ENCODE measurements at places on chromosomes 7 and 10.

DNA sequence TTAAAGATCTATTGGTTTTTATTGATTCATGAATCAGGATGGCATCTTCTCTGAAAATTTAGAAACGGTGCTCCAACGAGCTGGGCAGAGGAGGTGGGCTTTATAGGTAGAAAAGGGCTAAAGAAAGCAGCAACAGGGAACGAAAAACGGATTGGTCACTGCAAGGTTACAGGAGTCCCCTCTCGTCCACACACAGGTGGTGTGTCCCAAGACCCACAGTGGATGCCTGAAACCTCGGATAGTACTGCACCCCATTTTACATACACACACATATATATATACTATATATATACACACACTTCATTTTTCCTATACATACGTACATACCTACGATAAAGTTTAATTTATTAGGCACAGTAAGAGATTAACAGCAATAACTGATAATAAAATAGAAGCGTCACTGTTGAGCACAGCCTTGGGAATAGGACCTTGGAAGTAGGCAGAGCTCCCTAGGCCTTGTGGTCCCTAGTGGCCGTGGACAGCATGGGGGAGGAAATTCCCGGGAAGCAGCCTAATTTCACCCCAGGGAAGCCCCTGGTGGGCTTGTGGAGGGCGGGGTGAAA, 737 bp upstream of the NUB1 start:
- DNase-seq, result no peak

DNA sequence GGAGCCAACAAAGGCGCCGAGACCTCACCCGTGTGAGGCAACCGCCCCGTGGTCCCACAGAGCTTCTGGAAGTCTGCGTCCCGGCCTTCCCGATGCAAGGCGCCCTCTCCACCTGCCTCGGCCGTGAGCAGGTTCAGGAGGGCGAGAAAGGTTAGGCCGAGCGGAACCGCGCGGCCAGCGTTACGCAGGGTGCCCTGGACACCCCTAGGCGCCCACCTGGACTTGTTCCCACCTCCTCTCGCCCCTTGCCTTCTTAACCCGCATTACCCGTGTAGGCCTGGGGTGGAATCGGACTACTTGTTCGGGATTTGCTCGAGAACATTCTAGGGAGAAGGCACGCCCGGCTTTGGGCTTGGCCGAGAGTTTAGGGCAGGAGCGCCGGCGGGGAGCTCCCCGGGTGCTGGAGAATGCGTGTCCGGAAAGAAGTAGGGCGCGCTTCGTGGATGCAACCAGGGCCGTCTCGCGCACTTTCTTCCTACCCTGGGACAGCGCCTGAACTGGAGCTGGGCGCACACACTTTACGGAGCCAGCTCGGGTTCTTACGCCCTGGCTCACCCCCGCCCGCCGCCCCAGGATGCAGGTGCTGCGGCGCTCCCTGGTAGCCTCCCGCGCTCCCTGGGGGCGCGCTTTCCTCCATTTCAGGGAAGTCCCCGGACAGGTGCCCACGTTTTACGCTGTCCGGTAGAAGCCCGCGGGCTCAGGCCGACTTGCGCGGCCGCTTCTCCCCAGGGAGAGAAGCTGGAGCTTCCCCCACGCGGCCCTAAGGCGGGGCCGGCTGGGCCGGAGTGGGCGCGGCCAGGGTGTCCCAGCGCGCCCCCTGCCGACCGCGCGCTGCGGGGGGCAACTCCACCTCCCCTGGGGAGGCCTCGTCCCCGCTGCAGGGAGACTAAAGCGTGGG, 74.5 kb downstream of the INSIG1 start:
- DNase-seq, result no peak

- no peak for DNase-seq
These were observed 159.1 kb downstream of the GFRA1 start for GRCh38 chr10:116113721-116114501.

DNA sequence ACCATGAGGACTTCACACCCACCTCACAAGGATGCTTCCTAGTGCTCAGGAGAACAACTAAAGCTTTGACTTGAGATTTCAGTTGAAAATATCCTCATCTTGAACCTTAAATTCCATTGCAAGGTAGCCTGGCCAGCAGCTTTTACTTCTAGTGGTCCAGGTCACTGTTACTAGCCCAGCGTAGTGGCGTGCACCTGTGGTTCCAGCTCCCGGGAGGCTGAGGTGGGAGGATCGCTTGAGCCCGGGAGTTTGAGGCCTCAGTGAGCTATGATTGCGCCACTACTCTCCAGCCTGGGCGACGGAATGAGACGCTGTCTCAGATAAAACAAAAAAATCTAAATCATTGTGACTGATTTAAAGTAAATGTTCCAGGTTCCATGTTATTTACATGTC, 28.3 kb upstream of the PRKAR1B start:
- DNase-seq, result no peak

DNA sequence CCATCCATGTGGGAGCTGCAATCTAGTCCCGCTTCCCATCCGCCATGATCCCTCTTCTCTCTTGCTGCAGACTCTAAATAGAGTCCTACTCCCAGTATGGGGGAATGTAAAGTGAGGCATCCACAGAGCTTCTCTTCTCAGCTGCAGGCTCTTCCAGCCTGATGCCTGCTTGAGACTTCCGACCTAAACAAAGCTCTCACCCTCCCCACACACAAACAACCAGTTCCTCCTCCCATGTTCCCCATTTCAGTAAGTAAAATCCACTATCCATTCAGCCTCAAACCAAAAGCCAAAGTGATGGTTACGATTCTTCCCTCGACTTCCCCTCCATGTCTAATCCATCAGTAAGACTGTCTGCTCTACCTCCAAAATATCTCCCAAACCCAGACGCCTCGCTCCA, 108.2 kb upstream of the NFE2L3 start:
- DNase-seq, result no peak

DNA sequence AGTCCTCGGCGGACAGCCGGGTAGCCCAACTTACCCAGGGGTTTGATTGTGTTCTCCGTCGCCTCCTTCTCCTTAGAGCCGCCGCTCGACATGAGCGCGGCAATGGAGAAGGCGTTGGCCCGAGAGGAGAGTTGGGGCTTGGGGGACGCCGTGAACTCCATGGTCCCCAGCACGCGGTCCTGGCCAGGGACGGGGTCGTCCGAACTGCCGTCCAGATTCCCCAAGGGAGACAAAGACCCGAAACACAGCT, 515 bp downstream of the TBX20 start:
- DNase-seq, result no peak

- no peak for DNase-seq
These were observed 31.5 kb upstream of the ARID5B start for GRCh38 chr10:61869774-61870525.

GRCh38 chr7:140156460-140157080, 20.2 kb downstream of the KDM7A start:
- DNase-seq, result no peak

DNA sequence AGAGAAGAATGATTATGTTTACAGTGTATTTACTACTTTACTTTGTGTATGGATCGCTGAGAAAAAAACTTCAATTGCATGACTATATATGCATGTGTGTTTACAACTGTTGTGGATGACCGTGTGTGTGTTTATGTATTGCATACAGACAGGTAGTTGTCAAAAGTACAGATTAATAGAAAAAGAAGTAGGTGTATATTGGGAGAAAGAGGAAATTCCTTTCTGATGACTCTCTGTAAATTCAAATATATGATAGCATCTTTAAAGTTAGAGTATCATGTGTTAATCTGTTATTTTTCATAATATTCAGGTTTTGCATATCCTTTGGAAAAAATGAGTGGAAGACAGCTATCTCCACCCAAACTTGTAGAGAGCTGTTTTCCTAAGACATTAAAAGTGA, 160.4 kb upstream of the AGR3 start:
- no peak for DNase-seq

DNA sequence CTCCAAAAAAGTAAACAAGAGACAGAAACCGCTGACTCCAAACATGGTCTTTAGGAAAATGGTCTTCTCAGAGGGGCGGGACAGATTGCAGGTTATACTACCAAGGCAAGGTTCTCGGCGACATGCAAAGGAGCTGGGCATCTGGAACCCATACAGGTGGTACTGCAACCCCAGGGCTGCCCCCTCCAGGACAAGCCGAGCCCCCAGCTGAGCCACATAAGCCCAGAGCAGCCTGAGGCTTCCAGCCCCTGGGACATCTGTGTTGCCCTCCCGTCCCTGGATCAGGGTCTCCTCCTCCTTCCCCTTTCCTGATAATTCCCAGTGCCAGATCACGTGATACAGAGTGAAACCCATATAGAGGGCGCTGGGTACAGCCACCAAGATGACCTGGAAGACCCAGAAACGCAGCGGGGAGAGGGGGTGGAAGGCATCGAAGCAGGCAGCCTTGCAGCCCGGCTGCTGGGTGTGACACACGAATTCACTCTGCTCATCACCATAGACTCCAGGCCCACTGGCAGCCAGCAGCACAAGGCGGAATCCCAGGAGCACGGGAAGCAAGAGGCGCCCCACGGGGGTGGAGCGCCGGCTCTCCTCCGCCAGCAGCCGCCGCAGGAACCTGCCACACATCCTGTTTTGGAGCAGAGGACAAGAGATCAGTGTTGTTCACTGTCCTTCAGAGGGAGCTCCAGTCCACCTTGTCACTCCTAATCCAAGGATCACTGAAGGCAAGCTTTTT, at the start of gene GJC3:
TSS of gene GJC3 (minus strand) at position 627 of the 736 bp plus-strand sequence. CDS start at position 627, 0 bp downstream.
- peak; percentile 17 for DNase-seq

- no peak for DNase-seq
These were observed 290.2 kb upstream of the GHITM start for GRCh38 chr10:83849150-83849549.

DNA sequence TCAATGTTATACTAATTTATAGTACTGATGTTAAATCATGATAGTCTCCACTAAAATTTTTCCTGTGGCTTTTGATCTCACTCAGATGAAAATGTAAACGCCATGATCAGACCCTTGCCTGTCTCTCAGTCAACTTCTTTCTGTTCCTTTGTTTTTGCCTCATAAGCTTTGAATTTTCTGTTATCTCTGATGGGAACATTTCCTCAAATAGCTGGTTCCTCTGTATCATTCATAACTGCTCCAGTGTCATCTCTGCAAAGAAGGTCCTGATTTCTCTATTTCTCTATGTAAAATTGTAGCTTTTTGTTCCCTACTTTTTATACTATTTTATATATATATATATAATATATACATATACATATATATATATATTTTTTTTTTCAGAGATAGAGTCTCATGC, 67.5 kb downstream of the GPR141 start:
- no peak for DNase-seq

- no peak for DNase-seq
These were observed 149.8 kb downstream of the DOCK4 start for GRCh38 chr7:112056409-112056808.

- no peak for DNase-seq
These were observed 150.8 kb downstream of the HERPUD2 start for GRCh38 chr7:35544028-35544742.

DNA sequence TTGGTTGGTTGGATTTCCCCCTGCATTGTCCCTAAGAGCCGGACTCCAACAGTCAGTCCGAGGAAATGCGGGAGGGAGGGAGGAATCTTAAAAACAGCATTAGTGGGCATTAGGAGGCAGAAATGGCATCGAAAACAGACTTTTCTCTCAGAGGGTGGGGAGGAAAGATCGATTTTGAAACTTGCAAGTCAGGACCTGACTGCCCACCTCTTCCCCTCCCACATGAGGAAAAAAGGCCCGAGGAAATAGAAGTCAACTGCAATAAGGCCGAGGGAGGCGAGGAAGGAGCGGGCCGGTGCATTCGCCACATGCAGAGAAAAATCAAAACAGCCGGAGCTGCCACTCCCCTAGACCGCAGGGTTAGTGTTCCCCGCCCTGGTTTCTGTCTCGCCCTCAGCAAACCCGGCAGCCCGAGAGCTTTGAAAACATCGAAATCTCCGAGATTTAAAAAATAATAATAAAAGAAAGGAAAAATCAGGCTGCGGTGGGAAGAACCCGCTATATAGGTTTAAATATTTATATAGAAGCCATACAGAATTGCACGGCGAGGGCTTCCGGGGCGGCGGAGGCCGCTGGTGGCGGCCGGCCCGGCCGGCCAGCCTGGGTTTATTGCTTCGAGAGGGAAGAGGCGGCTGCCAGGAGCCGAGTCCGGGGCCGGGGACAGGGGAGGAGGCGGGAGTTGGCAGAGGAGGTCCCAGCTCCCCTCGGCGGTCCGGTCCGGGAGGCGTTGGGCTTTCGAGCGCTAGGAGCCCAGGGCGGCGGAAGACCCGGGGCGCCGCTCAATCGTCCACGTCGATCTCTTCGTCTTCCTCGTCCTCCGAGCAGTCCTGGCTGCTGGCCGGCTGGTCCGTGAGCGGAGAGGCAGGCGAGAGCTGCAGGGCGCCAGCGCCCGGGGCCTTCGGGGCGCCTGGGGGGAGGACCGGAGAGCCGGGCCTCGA, 2.5 kb downstream of the LBX1 start:
- DNase-seq, result no peak

- no peak for DNase-seq
These were observed 30.6 kb downstream of the PALD1 start for GRCh38 chr10:70508912-70509756.

DNA sequence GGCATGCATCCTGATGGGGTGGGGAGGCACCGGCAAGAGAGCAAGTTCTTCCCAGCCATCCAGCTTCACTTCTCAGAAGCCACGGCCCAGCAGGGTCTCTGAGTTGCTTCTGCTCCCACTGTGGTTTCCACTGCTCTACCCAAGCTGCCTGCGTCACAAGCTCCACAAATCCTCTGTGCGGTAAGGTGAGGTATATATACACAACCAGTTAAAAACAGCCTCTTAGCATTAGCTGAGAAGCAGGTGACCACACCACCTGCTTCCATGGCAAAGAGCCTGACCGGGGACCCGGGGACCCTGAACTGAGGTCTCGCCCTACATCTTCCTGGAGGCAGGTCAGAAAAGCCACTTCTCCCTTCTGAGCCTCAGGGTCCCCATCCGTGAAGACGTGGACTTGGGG, 46.9 kb upstream of the NPFFR1 start:
- DNase-seq, result no peak

DNA sequence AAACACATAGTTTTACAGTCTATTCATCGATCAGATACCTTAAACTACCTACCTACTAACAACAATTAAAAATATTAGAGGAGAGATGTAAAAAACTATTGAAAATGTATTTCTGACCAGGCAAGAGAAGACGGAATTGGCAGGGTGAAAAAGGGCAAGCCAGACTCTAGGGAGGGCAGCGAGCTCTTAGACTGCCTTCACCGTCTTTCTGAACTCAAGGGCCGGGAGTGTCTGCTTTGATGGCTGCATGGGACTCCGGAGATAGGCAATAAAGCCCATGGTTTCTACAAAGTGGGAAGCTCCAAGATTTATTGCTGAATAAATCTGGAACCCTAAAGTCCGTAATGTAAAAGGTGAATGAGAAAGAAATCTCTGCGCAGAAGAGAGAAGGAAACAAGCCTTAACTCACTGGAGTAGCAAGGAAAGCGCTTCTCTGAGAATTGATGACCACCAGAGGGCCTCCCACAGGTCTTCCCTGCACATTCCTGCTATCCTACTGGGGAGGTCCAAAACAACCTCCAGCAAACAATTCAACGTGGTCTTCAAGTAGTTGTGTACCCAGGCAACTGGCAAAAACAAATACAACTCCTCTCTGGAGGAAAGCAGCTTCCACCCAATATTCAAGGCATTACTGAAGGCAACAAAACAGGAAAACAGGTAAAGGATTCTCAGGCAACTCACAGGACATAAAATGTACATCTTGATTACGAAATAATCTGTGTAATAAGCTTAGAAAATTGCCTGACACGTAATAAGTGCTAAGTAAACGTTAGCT, 181.3 kb downstream of the SDK1 start:
- DNase-seq, result no peak
